ENCODE measurements at places on chromosomes 3 and 15. TPM values are rescaled to one million over a fixed set of nuclear protein-coding genes. Genes with fewer than 3 reads are reported as not detected.

- no peak for DNase-seq
These were observed 2.4 kb downstream of the ANPEP start for GRCh38 chr15:89812011-89812846.

GRCh38 chr3:34207002-34207401 lies 408.6 kb downstream of the PDCD6IP start:
- DNase-seq, result no peak

DNA sequence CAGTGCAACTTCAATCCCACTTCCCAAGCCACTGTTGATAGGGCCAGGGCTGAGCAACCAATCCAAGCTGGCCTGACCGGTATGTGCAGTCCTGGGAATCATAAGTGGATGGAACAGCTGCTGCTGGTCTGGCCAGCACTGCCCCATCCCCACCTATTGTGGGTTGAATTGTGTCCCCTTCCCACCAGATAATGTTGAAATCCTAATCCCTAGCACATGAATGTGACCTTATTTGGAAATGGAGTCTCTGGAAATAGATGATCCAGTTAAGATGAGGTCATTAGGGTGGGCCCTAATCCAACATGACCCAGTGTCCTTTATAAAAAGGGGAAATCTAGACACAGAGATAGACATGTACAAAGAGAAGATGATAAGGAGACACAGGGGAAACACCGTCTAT lies 13.7 kb upstream of the PDIA5 start:
- DNase-seq, result no peak

- DNase-seq, result no peak
These were observed 2.5 kb downstream of the RCCD1 start for GRCh38 chr15:90957031-90957790.

DNA sequence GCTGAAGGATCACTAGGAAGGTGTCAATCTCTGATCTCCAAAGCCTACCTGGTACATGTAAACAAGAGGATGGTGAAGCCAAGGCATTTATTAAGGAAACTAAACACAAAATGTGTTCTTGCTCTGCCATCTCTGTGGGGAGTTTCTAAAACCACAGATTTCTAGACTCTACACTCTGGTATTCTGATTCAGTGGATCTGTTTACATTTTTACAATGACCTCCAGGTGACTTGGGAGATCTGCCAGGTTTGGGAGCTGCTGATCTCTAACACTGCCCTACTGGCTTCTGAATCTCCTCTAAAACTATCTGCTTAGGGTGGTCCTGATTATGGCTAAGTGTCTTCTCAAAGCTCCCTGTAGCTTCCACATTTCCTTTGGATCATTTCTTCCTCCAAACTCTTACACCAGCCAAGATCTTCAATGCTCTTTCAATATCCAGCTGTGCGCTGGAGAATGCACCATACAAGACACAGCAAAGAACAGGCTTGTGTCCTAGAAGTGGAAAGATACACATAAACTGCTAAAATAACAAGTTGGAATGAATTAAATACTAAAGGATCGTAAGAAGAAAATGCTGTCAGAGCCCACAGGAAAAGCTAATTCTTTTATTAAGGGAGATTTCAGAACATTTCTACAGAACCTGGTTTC lies 72.7 kb downstream of the GREM1 start:
- DNase-seq, result no peak

GRCh38 chr15:58495891-58496408 lies 64.2 kb downstream of the LIPC start:
- DNase-seq, result no peak

DNA sequence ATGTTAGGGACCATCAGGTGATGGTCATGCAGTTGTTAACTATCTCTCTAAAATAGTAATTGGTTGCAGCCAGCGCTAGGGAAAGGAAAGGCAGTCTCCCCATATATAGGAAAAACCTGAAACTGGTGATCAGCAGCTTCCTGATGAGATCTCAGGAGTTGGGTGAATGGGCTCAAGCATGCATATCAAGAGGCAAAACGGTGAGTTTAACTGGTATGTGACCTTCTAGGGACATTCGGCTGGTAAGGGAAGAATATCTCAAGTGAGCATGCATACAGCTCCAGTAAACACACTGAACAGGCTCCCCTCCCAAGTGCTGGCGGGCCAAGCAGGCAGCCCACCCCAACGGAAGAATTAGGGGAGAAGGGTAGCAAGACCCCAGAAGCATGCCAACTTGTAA lies 49.3 kb upstream of the ROBO2 start:
- no peak for DNase-seq

GRCh38 chr15:67474405-67475110 lies 46.4 kb upstream of the C15orf61 start:
- DNase-seq, result no peak

DNA sequence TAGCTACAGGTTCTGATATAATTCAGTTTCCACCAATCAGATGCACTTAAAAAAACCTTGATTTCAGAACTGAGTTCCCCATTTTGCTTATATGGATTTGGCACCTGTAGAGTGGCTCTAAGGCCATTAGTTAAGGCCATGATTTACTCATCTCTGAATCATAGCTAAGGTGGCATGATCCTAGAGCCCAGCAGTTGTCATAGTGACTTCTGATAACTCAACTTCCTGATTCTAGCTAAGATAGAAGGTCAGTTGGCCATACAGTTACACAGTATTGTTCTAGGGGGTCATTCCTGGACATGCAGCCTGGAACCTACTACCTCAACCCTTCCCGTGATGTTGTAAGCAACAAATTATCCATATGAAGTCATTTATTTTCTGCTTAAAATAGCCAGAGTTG lies 15.9 kb upstream of the TMEM87A start:
- DNase-seq, result no peak

GRCh38 chr3:130935761-130936492 lies 42.0 kb downstream of the ATP2C1 start:
- DNase-seq, result no peak

DNA sequence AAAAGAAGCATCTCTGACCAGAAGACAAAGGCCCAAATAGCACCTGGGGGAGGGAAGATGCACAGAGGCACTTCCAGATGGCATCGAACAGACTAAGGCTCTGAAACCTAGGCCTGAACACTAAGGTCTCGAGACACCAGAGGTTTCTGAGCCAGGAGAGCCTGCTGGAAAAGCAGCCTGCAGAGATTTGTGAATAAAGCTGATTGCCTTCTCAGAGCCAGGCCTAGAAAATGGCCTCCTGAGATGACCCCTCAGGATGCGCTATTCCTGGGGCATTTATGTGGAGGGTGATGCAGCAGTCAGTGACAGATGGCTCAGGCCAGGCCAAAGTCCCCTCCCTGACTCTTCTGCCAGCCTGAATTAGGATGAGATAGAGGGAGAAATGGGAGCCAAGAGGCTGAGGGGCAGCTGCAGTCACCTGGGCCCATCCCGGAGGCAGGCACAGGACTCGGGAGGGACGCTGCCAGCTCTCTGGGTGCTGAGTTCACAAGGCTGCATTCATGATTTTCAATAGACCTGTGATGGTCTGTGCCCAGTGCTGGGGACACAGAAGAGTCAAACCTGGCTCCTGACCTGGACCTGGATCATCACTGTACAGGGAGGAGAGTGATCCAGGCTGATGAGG lies 6.9 kb downstream of the PRSS50 start:
- DNase-seq, result no peak

GRCh38 chr3:17116007-17116600 lies 231.3 kb downstream of the PLCL2 start:
- DNase-seq, result no peak

- DNase-seq, result no peak
These were observed 82.4 kb upstream of the DLG1 start for GRCh38 chr3:197380786-197381185.

DNA sequence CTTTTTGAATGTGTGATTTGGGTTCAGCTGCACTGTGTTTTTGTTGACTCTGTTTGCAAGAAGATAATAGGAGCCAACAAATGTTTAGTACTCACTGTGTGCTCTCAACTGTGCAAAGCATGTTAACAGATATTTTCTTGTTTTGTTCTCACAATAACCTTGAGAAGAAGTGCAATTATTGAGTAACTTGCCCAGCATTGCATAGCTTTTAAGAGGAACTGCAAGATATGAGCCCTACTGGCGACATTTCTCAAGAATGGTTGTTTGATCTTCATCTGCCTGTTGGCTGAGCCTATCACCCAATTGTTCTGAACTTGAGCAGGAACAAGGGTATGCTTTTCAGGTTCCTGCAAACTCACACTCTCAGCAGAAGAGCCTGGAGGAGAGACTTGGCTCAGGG lies 43.4 kb upstream of the AGBL1 start:
- no peak for DNase-seq

GRCh38 chr3:43867436-43868072 lies 176.8 kb downstream of the ABHD5 start:
- DNase-seq, result no peak

DNA sequence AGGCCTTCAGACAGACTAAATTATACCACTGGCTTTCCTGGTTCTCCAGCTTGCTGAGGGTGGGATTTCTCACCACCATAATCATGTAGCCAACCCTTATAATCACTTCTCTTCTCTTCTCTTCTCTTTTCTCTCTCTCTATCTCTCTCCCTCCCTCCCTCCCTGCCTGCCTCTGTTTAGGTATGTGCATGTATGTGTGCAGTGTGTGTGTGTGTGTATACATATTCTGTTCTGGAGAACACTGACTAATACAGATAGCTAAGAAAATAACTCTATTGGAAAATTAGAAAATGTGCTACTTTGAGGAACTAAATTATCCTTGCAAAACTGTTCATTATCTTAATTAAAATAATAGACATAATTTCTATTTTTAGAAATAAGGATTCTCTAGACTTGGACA lies 118.6 kb upstream of the GADL1 start:
- no peak for DNase-seq

- no peak for DNase-seq
These were observed 34.1 kb downstream of the SHC4 start for GRCh38 chr15:48929661-48930060.

- DNase-seq, result no peak
These were observed 82.7 kb downstream of the CD47 start for GRCh38 chr3:108008106-108008505.

DNA sequence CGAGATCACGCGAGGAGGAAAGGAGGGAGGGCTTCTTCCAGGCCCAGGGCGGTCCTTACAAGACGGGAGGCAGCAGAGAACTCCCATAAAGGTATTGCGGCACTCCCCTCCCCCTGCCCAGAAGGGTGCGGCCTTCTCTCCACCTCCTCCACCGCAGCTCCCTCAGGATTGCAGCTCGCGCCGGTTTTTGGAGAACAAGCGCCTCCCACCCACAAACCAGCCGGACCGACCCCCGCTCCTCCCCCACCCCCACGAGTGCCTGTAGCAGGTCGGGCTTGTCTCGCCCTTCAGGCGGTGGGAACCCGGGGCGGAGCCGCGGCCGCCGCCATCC lies 1.1 kb upstream of the SETD5 start:
- DNase-seq, result peak; percentile 75

DNA sequence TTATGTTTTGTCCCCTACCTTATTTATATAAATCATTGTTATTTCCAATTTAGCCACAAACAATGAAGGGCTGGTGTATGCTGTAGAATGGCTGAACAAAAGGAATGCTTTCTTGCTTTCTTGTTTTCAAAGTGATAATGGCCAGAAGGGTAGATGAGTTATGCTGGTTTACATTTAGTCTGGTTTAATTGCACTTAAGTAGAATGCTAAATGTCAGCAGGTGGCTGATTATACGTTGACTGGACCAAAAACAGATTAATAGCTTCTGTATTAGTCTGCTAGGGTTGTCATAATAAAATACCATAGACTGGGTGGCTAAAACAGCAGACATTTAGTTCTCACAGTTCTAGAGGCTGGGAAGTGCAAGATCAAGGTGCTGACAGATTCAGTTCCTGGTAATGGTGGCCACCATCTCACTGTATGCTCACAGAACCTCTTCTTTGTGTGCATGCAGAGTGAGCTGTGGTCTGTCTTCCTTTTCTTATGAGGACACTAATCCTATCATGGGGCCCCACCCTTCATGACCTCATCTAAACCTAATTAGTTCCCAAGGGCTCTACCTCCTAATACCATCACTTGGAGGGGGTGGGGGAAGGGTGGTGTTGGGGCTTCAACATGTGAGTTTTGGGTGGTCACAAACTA lies 17.1 kb upstream of the XIRP1 start:
- no peak for DNase-seq

- no peak for DNase-seq
These were observed 24.5 kb downstream of the NIPA1 start for GRCh38 chr15:22810853-22811338.

GRCh38 chr3:172938788-172939187 lies 188.3 kb downstream of the ECT2 start:
- no peak for DNase-seq

TLNRD1 gene
- total RNA-seq, result 14.9 TPM

CCR2 gene
- total RNA-seq, result not detected

DPPA2 gene
- total RNA-seq, result not detected

CYP11A1 gene
- total RNA-seq, result not detected

HHATL gene
- not detected for total RNA-seq

Measured in NCI-H460 (cell line).